Activated B cell treated with CpG ODN at 0.5 μM for 24 hours (primary cell): ENCODE measurements at places on chromosomes 11 and 22. TPM values are rescaled to one million over a fixed set of nuclear protein-coding genes. Genes with fewer than 3 reads are reported as not detected.

- H3K36me3 ChIP-seq = no peaks in the 10 kb centered on the region
- H3K4me1 ChIP-seq = no peaks in the 10 kb centered on the region
- no peak overlapping the region for H3K4me3 ChIP-seq
- DNase-seq = no peak
- peaks cover 22% of the 10 kb centered on the region for H3K27me3 ChIP-seq
Measured at GRCh38 chr11:114322934-114323333, 26.7 kb downstream of the NNMT start.

- H3K27ac ChIP-seq = no peak overlapping the region
- no peak overlapping the region for H3K4me3 ChIP-seq
- H3K27me3 ChIP-seq = no peaks in the 10 kb centered on the region
- no peaks in the 10 kb centered on the region for H3K36me3 ChIP-seq
Measured at GRCh38 chr11:101279728-101280127, 150.1 kb upstream of the PGR start.

GRCh38 chr22:39514373-39514973 is 5.9 kb upstream of the ATF4 start:
- H3K36me3 ChIP-seq = peaks cover 73% of the 10 kb centered on the region
- H3K4me3 ChIP-seq = no peak overlapping the region
- peak overlapping the region; percentile 24 for H3K27ac ChIP-seq
- peaks cover 28% of the 10 kb centered on the region for H3K4me1 ChIP-seq
- DNase-seq = no peak

GRCh38 chr11:72631806-72632731 is 42.2 kb downstream of the PDE2A start:
- no peak overlapping the region for H3K4me3 ChIP-seq
- no peaks in the 10 kb centered on the region for H3K4me1 ChIP-seq
- no peak overlapping the region for H3K27ac ChIP-seq
- peaks cover 23% of the 10 kb centered on the region for H3K27me3 ChIP-seq
- no peak for DNase-seq

GRCh38 chr11:47656260-47656885 is 14.0 kb upstream of the MTCH2 start:
- no peaks in the 10 kb centered on the region for H3K4me1 ChIP-seq
- no peaks in the 10 kb centered on the region for H3K27me3 ChIP-seq
- no peak overlapping the region for H3K4me3 ChIP-seq
- no peaks in the 10 kb centered on the region for H3K36me3 ChIP-seq

- peaks cover 15% of the 10 kb centered on the region for H3K27me3 ChIP-seq
- no peak overlapping the region for H3K27ac ChIP-seq
- H3K4me1 ChIP-seq = no peaks in the 10 kb centered on the region
- no peak overlapping the region for H3K4me3 ChIP-seq
- DNase-seq = no peak
Measured at GRCh38 chr11:4672470-4672869, 25.2 kb downstream of the OR51E2 start.

GRCh38 chr11:81568918-81569317 is 1164.7 kb downstream of the FAM181B start:
- no peaks in the 10 kb centered on the region for H3K4me1 ChIP-seq
- H3K36me3 ChIP-seq = no peaks in the 10 kb centered on the region
- H3K27ac ChIP-seq = no peak overlapping the region
- H3K4me3 ChIP-seq = no peak overlapping the region

GRCh38 chr11:59866397-59866796 is at the start of gene TCN1:
Gene TCN1, minus strand, starts transcription at chr11:59866487. Its CDS starts 17 bp downstream, at chr11:59866470.
- H3K4me3 ChIP-seq = no peak within 1 kb of the TSS
- H3K4me1 ChIP-seq = no peaks in the 10 kb centered on the region
- DNase-seq = no peak
- H3K36me3 ChIP-seq = no peaks in the 10 kb centered on the region
- peaks cover 4% of the 10 kb centered on the region for H3K27me3 ChIP-seq

DNA sequence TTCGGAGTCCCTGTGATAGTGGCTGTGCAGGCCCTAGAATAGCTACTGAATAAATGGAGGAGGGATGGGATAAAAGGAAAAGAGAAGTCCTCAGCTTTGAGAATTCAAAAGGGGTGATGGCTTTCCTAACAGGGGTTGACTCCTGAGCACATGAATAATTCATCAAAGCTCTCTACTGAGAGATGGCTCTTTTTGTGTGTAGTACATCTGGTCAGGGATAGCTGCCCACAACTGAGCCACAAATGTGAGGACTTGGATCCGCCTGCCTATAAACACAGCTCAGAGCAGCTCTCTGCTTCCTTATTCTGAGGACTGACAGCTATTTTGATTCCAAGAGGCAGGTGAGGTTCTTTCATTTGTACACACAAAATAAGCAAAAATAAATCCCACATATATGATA is 82.3 kb downstream of the USP35 start:
- H3K27ac ChIP-seq = no peak overlapping the region
- H3K36me3 ChIP-seq = peaks cover 51% of the 10 kb centered on the region
- no peaks in the 10 kb centered on the region for H3K27me3 ChIP-seq

GRCh38 chr22:48919851-48920589 is 907.7 kb downstream of the BRD1 start:
- no peaks in the 10 kb centered on the region for H3K4me1 ChIP-seq
- peaks cover 3% of the 10 kb centered on the region for H3K27me3 ChIP-seq
- no peaks in the 10 kb centered on the region for H3K36me3 ChIP-seq
- no peak overlapping the region for H3K27ac ChIP-seq
- H3K4me3 ChIP-seq = no peak overlapping the region

- DNase-seq = no peak
- no peak overlapping the region for H3K4me3 ChIP-seq
- H3K36me3 ChIP-seq = no peaks in the 10 kb centered on the region
- H3K27me3 ChIP-seq = no peaks in the 10 kb centered on the region
- H3K27ac ChIP-seq = no peak overlapping the region
Measured at GRCh38 chr11:36385121-36385970, 89.3 kb downstream of the PRR5L start.

DNA sequence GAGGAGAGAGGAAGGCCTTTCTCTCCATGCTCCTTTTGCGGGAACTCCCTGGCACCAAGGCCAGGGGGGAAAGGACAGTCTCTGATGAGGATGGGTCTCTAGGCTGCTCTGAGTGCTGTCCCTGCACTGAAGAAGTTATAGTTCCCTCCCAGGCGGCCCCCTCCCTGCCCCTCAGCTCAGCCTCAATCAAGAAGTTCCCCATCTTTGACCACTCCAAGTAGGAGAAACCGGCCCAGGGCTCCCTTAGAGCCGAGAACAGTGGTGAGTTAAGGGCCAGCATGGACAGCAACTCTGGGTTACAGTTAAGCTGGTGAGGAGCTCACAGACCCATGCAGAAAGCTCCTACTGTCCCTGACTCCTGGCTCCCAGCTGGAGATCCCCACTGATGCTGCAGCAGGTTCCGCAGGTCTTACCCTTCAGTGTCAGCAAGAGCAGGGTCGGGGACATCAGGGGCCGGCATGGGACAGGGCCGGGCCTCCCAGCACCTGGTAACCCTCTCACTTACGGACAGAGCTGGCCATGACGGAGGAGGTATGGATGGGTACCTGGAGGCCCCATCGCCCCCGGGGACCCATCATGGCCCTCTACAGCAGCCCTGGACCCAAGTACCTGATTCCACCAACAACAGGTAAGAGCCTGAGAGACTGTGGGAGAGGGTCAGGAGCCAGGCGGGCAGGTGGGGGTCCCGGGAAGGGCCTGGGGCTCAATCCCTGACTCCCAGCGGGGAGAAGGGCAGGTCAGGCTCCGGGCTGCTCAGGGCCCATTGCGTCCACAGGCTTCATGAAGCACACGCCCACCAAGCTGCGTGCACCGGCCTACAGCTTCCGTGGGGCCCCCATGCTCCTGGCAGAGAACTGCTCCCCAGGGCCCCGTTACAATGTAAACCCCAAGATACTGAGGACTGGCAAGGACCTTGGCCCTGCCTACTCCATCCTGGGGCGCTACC is 4.2 kb downstream of the SCGB1C1 start:
- H3K4me1 ChIP-seq = peaks cover 7% of the 10 kb centered on the region
- no peak overlapping the region for H3K4me3 ChIP-seq
- peak; percentile 10 for DNase-seq
- no peaks in the 10 kb centered on the region for H3K27me3 ChIP-seq

GRCh38 chr11:17458268-17458667 is 18.4 kb downstream of the ABCC8 start:
- H3K27me3 ChIP-seq = peaks cover 10% of the 10 kb centered on the region
- no peak for DNase-seq
- H3K27ac ChIP-seq = no peak overlapping the region
- H3K4me3 ChIP-seq = no peak overlapping the region

DNA sequence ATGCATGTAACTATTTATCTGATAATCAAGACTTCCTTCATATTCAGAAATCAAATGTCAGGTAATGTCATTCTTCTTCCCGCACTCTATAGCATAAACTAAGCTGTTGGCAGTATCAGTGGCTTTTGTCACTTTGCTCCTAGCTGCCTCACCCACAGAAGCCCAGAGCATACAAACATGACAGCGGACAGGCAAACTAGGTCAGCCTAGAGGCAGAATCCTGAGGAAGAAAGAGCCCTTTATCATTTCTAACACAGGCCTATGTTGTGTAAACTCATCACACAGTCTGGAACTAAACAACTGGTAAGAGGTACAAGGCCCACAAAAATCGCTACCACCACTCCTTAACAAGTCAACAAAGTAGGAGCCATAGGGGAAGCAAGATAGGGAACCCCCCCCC is 21.0 kb downstream of the GUCY1A2 start:
- no peaks in the 10 kb centered on the region for H3K27me3 ChIP-seq
- H3K4me3 ChIP-seq = no peak overlapping the region
- H3K36me3 ChIP-seq = no peaks in the 10 kb centered on the region
- H3K27ac ChIP-seq = no peak overlapping the region
- no peak for DNase-seq
- H3K4me1 ChIP-seq = no peaks in the 10 kb centered on the region

GRCh38 chr22:33542153-33542552 is 378.1 kb downstream of the LARGE1 start:
- no peaks in the 10 kb centered on the region for H3K36me3 ChIP-seq
- no peak for DNase-seq
- H3K27me3 ChIP-seq = no peaks in the 10 kb centered on the region
- H3K4me1 ChIP-seq = peaks cover 30% of the 10 kb centered on the region

DNA sequence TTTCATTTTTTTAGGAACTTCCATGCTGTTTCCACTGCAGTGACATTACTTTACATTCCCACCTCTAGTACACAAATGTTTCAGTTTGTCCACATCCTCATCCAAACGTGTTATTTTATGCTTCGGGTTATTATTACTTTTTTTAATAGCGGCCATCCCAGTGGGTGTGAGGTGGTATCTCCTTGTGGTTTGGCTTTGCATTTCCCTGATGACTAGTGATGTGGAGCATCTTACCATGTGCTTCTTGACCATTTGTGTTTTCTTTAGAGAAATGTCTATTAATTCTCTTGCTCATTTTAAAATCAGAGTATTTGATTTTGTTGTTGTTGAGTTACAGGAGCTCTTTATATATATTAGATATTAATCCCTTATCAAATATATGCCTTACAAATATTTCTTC is 70.3 kb upstream of the ANO1 start:
- no peaks in the 10 kb centered on the region for H3K36me3 ChIP-seq
- no peaks in the 10 kb centered on the region for H3K4me1 ChIP-seq
- H3K4me3 ChIP-seq = no peak overlapping the region

GRCh38 chr11:6894097-6894496 is 1.8 kb upstream of the OR2D2 start:
- no peak overlapping the region for H3K4me3 ChIP-seq
- DNase-seq = no peak
- no peak overlapping the region for H3K27ac ChIP-seq
- no peaks in the 10 kb centered on the region for H3K4me1 ChIP-seq
- peaks cover 3% of the 10 kb centered on the region for H3K27me3 ChIP-seq

DNA sequence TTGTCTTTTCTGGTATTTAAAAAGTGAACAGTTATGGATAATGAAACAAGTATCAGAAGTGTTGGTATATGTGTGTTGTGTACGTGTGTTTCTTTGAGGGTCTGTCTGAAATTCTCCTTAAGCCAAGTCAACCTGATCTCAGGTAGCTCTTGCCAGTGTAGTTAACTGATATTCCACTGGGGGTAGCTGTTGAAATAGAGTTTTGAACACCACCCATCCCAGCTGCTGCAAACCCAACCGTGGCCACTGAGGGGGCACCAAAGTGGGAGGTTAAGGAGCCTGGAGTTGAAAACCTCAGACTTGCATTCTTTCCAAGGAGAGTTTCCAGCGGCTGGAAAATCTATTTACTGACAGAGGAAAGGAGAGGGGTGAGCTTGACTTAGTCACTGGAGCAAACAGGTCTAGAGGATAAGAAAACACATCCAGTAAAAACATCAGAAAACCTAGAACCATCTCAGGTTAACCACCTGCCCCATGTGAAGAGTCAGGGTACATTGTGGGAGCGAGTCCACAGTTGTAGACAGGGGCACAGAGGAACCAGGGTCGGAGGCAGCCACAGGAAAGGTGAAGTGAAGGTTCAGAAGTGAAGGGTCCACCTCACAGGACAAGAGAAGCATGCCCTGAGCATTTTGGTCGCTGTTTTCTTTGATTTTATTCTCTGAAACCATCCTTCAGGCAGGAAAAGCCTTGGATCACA is 8.8 kb upstream of the CUL5 start:
- H3K27me3 ChIP-seq = peaks cover 13% of the 10 kb centered on the region
- no peaks in the 10 kb centered on the region for H3K36me3 ChIP-seq
- H3K27ac ChIP-seq = no peak overlapping the region

DNA sequence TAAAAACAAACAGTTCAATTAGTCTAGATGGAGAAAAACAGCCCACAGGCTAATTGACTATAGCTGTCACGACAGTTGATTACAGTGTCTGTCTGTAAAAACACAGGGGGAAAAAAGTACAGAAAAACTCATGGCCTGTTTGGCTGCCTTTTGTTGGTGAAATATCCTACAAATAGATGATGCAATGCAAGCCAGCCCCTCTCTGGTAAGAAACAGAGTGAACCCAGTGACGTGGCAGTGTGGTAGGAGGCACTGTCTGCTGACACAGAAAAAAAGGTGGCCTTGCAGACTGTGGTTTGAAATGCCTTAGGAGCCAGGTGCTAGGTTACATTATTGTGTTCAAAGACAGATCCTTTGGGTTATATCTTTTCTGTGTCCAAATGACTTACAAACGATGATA is 431.4 kb upstream of the CCDC90B start:
- DNase-seq = no peak
- H3K27ac ChIP-seq = no peak overlapping the region
- H3K4me1 ChIP-seq = no peaks in the 10 kb centered on the region
- no peak overlapping the region for H3K4me3 ChIP-seq
- no peaks in the 10 kb centered on the region for H3K36me3 ChIP-seq
- peaks cover 2% of the 10 kb centered on the region for H3K27me3 ChIP-seq

- H3K27me3 ChIP-seq = no peaks in the 10 kb centered on the region
- H3K27ac ChIP-seq = no peak overlapping the region
- H3K4me1 ChIP-seq = no peaks in the 10 kb centered on the region
- H3K4me3 ChIP-seq = no peak overlapping the region
Measured at GRCh38 chr11:17116117-17116516, 38.6 kb upstream of the RPS13 start.

DERL3 gene
- 15.4 and 18.3 TPM in 2 replicates for total RNA-seq

DDT gene
- 107 and 113 TPM in 2 replicates for total RNA-seq

PTH gene
- not detected in 2 replicates for total RNA-seq

SUSD2 gene
- total RNA-seq = 0.39 and 0.93 TPM in 2 replicates

VSIG2 gene
- total RNA-seq = 0.20 TPM in 2 replicates

OR52H1 gene
- total RNA-seq = 0.20 and 0.22 TPM in 2 replicates
